ENCODE measurements at places on chromosomes 1 and 21.

DNA sequence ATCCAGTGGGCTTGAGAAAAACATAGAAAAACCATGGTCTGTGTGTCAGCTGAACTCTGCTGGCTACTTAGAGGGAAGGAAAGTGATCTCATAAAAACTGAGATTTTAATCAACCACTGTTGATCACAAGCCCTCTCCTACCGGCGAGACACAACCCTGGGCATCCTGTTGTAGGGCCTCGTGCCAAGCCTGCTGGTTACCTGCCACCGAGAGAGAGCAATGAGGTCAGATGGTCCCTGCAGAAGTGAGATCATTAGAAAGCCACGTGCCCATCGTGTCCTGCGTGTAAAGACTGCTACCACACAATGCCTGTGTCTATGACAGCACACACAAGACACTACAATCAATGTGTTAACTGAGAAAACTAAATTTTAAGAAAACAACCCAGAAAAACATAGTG is 41.7 kb upstream of the GPR153 start:
- DNase-seq: no peak

- DNase-seq: no peak
These were observed 186.8 kb upstream of the MAP1LC3C start for GRCh38 chr1:242185731-242186130.

DNA sequence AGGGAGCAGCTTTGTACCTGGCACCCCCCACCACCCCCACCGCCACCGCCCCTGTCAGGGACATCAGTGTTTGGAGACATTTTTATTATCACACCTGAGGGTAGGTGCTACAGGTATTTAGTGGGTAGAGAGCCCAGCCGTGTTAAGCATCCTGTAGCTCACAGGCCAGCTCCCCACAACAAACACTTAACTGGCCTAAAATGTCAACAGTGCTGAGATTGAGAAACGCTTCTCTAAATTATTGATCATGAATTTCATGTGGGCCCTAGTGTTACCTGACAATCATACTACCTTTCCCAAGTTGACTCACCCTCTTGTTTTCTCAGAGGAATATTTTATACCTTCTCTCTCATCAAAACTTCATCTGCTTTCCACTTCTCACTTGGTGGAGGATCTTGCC is 21.4 kb downstream of the ELF3 start:
- DNase-seq: no peak

DNA sequence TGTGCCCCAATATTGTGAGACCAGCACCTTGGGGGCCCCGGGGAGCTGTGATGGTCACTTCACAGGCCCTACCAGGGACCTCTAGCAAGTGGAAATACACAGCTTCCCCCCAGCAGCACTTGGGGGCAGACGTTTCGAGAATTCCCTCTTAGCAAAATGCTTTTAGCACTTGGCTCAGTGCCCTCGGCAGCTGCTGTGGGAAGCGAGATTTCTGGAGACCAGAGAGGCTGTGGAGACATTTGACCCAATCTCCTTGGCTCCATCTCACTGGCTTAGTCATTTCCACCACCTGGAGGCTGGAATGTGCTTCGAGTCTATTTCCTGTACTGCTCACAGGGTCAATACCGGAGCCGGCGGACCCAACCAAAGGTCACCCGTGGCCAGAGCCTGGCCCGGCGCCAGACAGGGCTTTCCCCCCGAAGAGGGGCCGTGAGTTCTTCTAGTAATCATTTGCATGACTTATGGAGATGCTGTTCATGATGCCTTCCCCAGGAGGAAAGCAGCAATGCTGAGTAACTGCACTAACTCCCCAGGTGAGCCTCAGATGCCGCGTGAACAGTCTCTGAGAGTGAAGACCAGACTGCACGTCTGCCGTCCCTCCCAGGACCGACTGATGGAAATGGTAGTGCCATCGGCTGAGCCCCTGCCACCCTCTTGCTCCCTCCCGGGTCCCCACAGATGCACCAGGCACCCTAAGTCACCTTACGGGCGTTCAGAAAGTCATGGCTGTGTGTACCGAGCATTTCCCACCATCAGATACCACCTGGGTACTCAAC is 4.4 kb upstream of the C2CD2 start:
- DNase-seq: peak; percentile 55

GRCh38 chr1:110541906-110542395 is 23.0 kb upstream of the KCNA10 start:
- no peak for DNase-seq

DNA sequence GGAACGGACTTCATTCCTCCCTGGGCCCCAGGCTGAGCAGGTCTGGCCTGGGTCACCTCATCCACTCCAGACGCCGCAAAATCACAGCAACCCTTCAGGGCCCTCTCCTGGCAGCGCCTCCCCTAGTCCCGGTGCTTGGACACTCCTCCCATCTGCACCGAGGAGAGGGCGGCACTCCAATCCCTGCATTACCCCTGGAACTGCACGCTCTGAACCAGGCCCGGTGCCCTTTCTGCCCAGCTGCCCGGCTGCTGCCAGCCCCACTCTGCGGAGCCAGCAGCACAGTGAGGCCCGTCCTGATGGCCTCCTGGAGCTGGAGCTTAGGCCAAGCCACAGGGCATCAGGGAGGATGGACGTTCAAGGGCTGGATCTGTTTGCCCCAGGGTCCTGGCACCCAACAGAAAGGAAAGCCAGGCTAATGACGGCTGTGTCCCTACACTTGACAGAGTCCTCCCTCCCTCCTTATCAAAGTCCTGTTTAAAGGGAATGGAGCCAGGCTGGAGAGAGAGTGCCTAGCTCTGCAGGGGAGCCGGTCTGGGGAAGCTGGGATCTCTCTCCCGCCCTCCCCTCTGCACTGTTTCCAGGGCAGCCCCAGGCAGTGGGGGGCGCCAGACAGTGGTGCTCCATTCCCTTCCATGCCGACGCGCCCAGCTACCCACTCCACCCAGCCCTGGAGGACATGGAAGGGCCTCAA is 12.7 kb downstream of the COL6A2 start:
- DNase-seq: peak; percentile 70

GRCh38 chr1:230509281-230509977 is 83.3 kb upstream of the PGBD5 start:
- no peak for DNase-seq

DNA sequence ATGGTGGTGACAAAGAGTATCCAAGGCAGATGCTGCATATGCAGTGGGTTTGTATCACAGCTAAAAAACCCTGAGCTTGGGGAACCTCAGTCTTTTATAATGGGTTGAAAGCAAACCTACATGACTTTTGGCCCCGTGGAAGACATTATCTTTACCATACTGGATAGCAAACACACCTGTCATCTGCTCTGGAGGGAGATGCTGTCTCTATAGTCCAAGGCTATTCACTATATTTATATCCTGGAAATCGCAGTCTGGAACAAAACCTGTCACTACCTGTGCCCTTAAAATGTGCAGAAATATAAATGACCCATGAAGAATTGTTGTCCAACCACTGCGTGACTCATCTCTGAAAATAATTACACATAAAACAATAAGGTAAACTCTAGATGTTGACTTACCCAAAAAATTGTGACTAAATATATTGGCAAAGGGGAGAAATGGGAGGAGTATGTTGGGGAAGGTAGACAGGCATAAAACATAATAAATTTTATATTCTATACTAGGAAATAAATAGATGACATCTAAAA is 121.0 kb upstream of the CXADR start:
- no peak for DNase-seq

GRCh38 chr1:239987103-239987745 is 104.5 kb upstream of the FMN2 start:
- DNase-seq: peak; percentile 55

DNA sequence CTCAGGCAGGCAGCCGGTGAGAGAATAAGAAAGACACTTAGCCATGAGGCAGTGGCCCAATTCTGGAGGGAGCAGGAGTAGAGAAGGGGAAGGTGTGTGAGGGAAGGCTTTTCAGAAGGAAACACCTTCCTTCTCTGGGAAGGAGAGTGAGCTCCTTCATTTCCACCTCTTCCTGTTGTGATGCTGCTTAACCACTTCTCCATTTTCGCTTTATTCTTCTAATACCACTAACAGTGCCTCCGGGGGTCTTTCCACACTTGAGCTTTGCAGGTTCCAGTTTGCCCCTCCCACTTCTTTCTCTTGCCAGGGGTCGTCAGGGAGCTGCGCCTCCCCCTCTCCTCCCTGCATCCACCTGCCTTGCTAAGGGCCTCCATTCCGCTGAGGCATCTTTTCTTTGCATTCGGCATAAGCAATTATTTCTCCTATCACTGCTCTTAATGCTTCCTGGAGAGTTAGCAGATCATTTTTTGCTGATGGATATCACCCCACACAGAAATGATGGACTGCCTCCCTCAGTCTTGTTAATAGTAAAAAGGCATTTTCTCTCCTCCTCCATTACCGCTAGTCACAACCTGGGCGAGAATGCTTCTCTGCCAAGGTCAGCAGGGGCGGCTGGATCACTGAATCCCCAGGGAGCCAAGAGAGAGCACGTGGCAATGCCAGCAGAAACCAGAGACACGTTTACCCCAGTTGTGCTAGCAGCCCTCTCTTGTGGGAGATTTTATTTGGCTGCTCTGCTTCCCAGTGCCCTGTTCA is 74.8 kb downstream of the ELAVL4 start:
- DNase-seq: no peak

- DNase-seq: no peak
These were observed 51.4 kb downstream of the ADCY10 start for GRCh38 chr1:167862432-167863076.

GRCh38 chr1:207815913-207816291 is 64.0 kb downstream of the CD46 start:
- no peak for DNase-seq

DNA sequence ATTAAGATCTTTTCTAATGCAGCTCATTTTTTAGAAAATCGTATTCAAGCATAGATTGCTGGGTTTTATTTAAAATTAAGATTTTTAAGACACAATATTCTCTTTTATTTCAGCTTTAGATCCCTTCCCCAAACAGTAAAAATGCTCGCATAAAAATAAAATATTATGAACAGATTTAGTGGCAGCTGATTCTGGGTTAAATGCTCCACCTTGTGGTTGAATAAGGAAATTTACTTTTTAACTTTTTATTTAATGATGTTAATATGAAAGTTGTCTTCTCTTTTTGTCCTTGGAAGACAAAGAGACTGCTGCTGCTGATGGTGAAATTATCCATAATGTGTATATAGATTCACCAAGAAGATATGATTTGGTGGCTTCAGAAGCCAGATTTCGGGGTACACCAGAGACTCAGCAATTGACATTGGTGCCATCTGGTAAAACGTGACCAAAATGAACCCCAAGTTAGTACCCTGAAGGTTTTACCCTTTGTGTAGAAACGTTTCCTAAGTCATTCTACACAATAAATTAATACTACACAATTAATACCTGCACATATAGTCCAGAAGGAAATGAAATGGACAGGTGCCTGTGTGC is 128.0 kb downstream of the ADAMTS1 start:
- no peak for DNase-seq
